ENCODE measurements at places on chromosomes 4 and X.

GRCh38 chr4:110970642-110971041 lies 347.8 kb upstream of the PITX2 start:
- DNase-seq = no peak

DNA sequence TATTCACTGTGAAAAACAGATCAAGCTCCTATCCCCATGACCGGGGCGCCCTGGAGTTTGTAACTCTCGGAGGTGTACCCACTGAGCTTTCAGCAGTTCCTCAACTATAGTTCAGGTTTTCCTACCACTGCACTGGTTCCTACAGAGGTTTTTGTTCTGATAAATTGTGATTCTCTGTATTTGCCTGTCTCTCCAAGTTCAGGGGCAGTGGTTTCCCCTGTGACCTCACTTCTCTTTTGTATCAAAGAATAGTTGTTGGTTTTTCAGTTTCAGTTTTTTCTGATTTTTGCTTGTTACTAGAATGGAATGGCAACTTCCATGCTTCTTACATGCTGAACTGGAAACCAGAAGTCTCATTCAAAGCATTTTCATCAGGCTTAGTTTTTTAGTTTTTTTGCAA lies 56.8 kb upstream of the PLS3 start:
- DNase-seq = no peak

- DNase-seq = no peak
Measured at GRCh38 chr4:77665381-77666069, 59.9 kb downstream of the CXCL13 start.

GRCh38 chr4:14233126-14233525 lies 605.6 kb upstream of the BOD1L1 start:
- no peak for DNase-seq

DNA sequence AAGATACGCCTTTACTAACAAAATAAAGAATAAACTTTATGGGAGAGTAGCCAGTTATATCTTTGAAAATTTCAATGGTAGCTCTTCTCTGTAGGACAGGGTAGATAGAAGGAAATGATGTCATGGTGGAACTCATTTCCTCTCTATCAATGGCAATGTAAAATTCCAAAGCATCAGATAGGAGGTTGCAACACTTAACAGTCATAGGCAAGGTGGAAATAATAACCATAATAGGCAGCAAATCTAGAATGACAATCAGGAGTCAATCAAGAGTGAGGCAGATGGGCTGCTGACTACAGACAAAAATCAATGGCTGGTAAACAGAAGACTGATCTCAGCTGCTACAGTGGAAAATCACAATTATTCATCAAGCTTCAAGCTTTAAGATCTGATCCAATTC lies 53.9 kb upstream of the TET2 start:
- DNase-seq = no peak

DNA sequence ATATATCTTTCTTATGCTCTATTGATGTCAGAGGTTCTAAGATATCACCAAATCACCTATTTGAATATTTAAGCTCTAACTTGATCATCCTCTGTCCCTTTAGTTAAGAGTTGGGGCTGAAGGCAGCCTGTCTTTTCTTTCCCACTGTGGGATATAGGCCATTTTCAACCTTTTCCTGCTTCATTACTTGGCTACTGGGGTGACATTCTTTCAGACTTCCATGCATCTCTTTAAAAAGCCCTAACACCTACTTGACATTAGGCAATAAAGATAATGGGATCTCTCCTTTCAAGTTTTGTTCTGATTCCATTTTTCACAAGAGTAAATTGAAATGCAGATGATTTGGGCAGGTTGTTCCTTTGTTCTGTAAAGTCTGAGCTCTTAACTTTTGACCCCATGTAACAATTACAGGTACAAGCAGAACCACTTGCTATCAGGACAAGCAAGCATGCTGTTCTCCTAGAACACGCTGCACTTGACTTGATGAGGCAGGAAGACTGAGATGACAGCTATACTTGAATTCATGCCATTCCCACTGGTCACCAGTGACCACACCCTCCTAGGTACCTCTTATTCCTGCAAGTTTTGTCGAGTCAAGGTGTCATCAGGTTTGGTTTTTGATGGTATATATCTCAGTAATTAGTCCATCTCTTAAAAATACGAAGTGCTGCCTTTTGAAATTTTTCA lies 18.2 kb downstream of the HOPX start:
- no peak for DNase-seq

DNA sequence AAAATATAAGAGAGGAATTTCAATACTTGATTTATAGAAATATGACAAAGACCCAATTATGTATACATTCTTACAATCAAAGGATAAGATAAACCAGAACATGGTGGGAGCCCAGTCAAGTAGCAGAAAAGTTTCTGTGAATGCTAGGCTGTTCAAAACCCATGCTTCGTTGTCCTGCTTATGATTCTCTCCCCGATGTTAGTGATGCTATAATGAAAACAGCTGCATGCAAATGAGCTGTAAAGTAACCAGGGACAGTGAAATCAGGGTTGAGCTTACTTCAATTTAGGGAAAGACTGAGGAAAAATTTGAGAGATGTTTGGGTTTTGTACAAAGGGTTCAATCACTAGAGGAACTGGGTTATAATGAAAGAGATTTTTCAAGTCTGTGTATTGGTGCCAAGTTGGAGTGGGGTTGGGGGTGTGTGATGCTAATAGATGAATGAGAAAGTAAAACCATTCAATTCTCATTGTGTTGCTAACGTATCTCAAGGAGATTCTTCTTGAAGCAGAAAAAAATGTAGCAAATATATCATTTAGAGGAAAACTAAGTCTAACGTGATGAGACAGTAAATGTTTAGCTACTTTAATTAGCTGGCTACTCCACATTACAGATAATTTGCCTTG lies 59.3 kb upstream of the PPP1R2C start:
- DNase-seq = no peak

DNA sequence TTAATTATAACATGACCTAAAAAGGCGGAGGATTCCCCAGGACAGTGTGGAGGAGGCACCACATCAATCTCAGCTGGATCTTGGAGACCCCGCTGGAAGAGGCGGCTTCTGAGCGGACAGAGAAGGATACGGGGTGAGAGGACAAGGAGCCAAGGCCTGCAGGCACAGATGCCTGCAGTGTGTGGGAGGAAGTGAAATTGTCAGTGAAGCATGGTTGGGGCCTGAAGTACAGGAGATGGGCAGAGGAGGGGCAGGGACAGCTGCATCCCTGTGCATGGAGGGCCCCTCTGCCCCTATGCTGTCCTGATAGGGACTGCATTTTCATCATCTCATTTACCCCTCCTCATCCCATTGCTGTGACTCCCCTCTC lies 1.7 kb upstream of the SLC2A9 start:
- DNase-seq = no peak

- no peak for DNase-seq
Measured at GRCh38 chrX:29690061-29690460, 525.3 kb upstream of the MAGEB2 start.

- DNase-seq = no peak
Measured at GRCh38 chr4:185868983-185869382, 57.0 kb upstream of the SORBS2 start.
